Activated T-cell treated with anti-CD3 and anti-CD28 coated beads for 4 hours (primary cell): ENCODE measurements at places on chromosomes 2 and 18.

DNA sequence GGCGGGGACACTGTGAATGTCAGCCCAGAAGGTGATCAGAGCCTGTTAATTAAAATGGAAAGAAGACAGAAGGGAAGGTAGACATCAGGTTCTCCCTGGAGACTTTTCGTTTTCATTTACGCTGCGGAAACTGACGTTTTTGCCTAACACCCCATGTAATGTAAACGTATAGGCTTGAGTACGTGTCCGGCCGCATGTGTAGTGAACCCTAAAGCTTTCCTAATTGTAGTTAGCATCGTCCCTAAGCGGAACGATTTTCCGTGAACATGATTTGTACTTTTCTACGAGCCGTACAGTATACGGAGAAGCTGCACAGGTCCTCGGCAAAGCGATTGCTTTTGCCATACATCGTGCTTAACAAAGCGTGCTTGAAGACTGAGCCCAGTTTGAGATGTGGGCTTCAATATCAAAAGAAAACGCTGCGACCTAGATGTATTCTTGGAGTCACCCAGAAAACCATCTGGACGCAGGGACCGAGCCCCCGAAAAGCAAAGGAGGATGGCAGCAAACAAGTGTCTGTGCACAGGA, 284 bp downstream of the TIMM21 start:
- DNase-seq = no peak

DNA sequence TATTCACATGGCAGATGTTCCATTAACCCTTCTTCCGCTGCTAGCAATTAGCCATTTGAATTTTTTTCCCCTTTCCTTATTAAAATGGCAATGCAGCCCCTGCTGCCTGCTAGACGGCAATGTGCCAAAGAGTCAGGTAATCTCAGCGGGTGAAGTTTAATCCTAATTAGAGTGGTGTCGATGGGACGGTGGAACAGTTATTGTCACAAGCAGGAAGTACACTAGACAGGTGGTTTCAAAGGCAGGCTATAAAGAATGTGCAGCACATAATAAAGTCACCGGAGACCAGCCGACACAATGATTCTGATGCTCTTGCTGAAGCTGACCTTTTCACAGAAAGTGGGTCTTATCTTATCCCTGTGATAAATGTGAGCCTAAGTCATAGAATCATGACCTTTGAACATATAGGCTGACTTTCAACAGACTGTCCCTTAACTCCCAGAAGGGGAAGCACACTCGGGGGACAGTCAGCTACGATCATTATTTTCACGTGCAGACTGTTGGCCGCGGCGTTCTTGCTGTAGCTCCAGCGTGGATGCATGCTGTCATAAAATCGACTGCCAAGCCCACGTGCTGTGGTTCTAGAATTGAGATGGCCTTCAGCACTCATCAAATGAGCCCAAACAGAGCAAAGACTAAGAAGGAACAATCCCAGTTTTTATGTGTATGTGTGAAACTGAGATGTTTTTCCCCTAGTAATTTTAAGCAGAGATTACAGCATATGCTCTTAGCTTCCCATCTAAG, 926.2 kb upstream of the SOX11 start:
- no peak for DNase-seq

GRCh38 chr18:74081966-74082741, 65.5 kb downstream of the FBXO15 start:
- DNase-seq = peak; percentile 23

DNA sequence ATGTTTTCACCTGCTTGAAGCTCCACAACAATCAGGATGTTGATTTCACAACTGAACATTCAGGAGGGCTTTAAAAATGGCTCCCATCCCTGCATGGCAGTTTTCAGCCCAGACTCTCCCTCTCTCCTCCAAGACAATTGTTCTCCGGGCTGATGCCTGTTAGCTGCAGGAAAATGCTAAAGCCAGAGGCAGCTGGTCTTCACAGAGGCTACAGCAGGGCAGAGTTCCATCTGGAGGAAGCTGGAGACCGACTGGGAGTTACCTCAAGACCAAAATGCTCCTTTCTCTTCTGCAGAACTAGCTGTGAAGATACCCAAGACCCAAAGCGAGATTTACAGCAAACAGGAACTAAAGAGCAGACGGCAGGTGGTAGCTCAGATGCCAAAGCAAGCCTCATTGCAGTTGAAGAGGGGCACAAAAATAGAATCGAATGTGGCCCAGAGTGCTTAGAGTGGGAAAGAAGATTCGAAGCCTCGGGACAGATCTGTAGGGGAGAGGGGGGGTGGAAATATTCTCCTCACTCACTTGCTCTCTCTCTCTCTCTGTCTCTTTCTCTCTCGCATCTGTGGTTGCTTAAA, 423.6 kb downstream of the ZNF521 start:
- no peak for DNase-seq

DNA sequence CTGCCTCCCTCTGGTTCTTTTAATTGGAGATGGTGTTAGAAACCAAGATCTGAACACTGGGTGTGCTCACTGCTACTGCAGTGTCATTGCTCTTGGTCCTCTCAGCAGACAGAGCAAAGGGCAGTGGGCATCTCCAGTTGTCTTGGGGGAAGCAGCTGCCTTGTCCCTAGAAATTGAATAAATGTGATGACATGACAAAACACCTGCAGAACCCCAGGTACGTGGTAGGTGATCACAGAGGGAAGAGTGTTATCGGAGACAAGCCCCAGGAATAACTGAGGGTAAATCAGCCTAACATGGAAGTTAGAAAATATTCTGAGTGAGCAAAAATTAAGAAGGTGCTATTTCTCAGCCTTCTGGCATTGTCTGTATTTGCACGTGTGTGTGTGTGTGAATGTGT, 311.9 kb upstream of the HDAC4 start:
- no peak for DNase-seq

DNA sequence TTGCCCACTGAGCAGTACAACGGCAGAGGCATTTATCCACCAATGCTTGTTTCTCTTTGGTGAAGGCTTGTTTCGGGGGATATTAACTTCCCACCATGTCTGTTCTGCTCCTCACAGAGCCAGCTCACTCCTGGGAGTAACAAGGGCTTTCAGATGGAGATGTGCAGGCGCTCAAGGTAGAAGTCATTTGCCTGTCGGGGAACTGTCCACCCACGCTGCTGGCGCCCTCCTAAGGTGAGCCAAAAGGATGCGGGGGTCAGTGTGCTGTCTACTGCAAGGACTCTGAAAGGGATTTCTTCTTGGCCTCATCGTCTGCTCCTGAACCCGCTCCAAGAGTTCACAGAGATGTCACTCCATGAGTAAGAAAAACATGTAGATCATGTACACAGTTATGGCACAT, 57.0 kb upstream of the CYRIA start:
- DNase-seq = no peak

DNA sequence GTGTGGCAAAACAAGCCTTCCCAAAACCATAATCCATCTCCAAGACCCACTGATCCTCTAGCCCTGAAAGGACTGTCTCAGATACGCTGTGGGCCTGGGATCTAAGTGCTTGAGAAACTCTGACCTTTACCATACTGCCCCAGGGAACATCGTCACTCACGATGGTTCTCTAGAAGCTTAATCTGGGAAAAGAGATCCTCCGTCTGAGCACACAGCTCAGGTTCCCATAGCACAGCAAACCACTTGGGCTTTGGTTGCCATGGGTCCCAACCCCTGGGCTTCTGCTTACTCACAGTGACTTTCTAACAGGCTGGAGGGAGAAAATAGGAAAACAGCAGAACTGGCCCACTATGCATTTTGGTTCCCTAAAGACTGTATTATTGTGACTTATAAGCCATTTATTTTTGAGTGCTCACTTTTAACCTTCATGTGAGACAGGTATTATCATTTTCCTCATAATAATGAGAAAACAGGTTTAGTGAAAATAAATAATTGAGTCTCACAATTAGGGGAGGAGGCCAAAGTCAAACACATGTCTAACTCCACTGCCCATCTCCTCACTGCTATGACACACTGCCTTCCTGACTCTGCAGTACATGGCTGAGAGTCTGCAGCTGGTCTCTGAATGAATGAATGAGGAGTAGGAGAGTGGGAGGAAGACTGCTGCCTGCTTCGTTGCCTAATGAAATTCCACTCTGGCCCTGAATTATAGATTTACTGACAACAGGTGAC, 46.7 kb downstream of the REEP1 start:
- DNase-seq = no peak
